ENCODE measurements at places on chromosomes 6 and 20.
A peak's percentile ranks its signal among the peaks of the same experiment; 100 is the strongest.

DNA sequence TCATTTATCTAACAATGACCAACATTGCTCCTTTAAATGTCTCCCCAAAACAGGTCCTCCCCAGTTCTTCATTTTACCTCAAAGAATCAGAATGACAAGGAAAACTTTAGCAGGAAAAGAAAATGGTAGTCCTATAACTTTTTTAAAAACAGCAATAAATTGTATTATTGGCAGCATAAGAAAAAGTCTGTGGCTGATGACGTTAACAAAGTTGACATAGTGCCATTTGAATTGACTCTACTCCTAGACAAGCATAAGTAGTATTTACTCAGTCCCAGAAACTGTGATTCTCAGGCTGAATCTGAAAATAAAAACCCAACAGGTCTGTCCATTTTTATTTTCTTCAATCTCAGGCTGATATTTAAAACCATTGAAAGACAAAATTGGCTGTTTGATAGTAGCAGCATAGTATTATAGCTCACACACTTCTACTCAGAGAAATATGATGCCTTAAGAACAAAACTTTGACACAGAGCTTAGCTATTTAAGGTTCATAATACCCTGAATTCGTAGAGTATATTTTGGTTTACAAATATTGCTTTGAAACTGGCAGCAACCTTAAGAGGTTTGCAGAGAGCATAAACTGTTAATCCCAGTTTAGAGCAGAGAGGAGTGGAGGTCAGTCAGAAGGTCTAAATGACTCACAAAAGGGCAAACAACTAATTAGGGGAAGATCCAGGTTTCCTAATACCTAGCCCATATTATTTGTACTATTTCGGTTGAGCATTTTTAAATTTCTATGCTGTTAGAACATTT is 35.0 kb upstream of the TENT5A start:
- DNase-seq: no peak

- DNase-seq: no peak
These were observed 72.6 kb upstream of the THBS2 start for GRCh38 chr6:169326067-169326799.

- DNase-seq: no peak
These were observed 35.8 kb downstream of the ZBTB9 start for GRCh38 chr6:33490198-33490597.

GRCh38 chr6:151493804-151494234 is at the start of gene CCDC170:
Gene CCDC170, plus strand, starts transcription at chr6:151494017. Its CDS starts 112 bp downstream, at chr6:151494129.
- peak; percentile 34 for DNase-seq

DNA sequence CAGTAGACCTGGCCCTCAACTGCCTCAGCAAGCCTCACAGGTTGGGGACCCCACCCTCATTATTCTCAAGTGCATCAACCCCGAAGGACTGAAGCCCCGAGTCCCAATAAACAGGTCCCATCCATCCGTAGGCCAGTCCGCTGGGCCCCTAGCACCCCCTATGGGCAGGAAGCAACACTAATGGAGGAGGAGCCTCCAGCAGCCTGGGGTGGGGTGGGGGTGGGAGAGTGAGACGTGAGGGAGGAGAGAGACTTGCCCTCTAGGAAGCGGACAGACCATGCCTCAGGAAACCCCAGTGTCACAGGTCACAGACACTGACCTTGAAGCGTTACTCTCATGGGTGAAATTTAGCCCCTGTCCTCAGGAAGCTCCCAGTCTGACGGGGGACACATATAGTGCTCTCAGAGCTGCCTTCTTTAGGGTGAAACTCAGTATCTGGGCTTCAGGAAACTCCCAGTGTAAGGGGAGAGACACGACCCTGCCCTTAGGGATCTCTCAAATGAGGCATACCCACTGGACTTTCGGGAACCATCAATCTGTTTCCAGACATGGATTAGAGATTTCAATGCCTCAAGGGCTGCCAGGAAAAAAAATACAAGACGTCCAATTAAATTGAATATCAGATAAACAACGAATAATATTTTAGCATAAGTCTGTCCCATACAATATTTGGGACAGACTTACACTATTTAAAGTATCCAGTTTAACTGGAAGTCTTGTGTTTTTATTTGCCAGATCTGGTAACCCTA is 125.8 kb downstream of the MRPL14 start:
- DNase-seq: no peak

DNA sequence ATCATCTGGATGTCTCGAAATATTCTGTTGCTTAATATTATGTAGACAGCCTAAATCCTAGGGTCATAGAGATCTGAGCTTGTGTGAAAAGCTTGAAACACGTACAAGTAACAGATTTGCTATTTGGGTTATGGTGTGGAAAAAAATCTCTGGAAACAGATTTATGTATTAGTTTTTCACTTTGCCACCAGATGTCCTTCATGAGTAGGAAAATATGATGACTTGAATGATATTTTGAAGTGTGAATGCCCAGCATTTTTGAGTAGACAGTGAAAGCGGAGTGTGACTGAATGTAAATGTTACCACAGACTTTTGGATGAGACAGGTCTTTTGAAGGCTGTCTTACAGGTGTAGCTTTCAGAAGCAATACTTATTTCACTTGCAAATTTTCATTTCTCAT is 4.2 kb upstream of the BMP6 start:
- peak; percentile 51 for DNase-seq

DNA sequence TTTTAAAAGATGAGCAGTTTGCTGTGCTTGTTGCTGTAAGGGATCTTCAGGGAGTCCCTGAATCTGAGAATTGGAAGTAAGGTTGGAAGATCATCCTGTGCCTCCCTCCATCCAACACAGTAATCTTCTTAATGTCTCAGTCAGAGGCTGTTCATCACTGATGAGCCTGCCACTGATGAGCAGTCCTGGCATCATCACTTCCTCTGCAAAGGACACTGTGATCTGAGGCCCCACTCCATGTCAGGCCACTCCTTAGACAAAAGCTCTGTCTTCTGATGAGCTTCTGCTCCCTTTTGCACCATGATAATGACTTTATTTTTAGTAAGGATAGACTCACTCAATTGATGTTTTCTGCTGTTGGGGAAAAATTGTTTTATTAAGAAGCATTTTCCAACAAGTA is 121.0 kb downstream of the UST start:
- DNase-seq: no peak

DNA sequence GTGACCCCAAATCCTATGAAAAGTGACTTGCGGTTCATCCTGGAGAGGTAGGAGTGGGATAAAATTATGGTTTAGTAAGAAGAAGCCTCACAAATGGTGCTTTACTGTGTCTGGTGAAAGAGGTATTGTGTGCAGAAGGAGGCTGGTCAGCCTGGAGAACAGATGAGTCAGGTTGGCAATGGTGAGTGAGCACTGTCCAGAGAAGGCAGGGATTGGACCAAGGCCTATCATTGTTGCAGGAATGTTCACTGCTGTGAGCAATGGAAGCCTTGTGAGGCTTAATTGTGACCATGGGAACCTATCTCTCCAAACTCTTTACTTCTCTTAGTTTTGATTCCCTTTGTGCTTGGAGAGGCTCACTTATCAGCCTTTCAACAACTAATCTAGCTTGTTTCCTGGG is 89.0 kb upstream of the KCNK16 start:
- DNase-seq: no peak

DNA sequence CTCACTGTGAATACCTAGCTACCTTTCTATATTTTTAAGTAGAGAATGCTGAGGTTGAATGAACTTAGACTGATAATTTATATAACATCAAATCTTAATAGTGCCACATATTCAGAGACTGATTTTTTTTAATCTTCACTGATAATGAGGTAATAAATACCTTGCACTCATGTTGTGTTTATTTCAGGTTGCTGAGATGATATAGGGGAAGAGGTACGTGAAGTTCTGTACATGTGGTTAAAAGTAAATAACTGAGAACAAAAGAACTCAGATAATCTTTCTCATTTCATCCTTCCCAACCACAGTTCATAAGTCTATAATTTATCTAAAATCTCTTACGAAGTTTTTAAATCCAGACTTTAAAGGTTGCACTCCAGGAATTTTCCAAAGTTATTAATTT is 6.4 kb downstream of the NHSL1 start:
- no peak for DNase-seq

GRCh38 chr20:63361519-63362435 is 628 bp upstream of the CHRNA4 start:
- no peak for DNase-seq

DNA sequence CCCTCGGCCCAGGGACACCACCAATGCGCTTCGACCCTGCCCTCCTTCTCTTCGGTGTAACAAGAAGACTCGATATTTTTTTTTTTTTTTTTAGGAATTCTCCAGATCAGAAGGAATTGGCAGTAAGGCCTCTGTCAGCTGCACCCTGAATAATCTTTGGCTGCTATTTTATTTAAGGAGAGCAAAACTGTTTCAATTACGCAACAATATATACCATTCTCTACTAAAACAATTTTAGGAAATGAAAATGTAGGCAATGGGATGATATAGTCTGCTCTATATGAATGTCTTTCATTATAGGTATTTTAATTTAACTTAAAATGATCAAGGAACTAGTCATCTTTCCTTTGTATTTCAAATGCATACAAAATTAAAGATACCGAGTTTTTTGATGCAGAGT is 13.3 kb downstream of the ZCCHC3 start:
- DNase-seq: no peak

DNA sequence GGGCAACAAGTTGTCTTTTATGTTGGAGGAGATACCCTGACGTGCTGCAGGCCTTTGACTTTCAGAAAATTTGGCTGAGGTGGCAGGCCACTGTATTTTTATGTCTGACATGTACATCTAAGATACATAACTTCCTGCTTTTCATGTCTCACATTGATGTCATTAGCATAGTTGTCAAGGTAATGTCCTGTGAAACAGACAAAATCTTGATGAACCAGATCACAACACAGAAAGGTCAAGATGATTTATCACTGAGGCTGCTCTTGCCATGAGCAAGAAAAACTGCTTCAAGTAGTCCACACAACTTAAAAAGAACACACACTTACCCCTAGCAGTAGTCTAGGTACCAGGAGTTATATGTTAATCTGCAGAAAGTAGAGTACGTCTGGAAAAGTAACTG is 50.2 kb upstream of the GNRH2 start:
- no peak for DNase-seq

DNA sequence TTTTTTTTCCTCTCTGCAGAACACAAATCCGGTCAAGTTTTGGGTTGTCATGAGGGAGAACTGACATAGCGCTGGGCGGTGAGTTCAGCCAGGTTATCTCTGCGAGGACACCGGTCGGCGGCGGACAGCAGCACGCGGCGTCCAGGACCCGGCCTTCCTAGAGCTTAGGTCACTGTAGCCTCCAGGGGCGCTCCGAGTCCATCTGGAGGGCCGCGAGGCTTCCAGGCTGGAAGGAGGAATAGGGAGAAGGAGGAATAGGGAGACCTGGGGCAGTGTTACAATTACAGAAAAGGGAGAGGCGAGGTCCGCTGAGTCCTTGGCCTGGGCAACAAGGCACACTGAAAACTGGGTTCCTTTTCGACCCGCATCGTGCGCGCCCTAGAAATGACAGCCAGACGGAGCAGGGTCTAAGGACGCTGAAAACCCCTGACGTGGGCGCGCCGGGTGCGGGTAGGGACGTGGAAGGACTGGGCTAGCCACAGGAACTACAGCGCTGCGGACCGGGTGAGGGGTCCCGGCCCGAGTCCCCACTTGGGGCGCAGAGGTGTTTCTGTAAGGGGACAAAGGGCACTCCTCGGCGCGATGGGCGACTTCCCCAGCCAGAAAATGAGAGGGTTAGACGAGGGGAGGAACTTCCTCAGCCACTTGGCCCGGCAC is 536 bp upstream of the FNDC1 start:
- DNase-seq: no peak

GRCh38 chr20:5214826-5215225 is 88.0 kb downstream of the CDS2 start:
- DNase-seq: no peak

GRCh38 chr6:89100114-89100513 is 17.8 kb downstream of the SRSF12 start:
- DNase-seq: no peak

- DNase-seq: no peak
These were observed 145.3 kb upstream of the STXBP5 start for GRCh38 chr6:147058786-147059385.

DNA sequence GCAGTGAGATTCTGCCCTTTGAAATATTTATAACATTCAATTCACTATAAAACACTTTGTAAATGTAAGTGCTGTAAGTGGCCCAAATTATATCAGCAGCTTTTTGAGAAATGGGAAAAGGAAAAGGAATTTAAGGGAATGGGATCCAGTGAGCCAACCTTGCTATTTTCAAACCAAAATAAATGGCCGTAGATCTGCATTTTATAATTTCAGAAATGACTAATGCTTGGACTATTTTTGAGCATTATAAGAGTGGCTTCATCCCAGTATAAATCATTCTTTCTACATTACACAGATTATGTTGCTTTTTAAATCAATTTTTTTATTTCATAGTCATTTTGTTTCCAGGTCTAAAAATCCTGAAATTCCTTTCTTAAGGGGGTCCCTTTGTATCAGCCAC is 49.2 kb downstream of the ANKRD6 start:
- DNase-seq: no peak

- no peak for DNase-seq
These were observed 914 bp upstream of the VAPB start for GRCh38 chr20:58388028-58388601.

- DNase-seq: no peak
These were observed 2.9 kb upstream of the PKIG start for GRCh38 chr20:44579313-44580081.

GRCh38 chr6:11224252-11224965 is 8.1 kb downstream of the NEDD9 start:
- no peak for DNase-seq

- DNase-seq: peak; percentile 7
These were observed 62.1 kb downstream of the BMP2 start for GRCh38 chr20:6829510-6830116.

DNA sequence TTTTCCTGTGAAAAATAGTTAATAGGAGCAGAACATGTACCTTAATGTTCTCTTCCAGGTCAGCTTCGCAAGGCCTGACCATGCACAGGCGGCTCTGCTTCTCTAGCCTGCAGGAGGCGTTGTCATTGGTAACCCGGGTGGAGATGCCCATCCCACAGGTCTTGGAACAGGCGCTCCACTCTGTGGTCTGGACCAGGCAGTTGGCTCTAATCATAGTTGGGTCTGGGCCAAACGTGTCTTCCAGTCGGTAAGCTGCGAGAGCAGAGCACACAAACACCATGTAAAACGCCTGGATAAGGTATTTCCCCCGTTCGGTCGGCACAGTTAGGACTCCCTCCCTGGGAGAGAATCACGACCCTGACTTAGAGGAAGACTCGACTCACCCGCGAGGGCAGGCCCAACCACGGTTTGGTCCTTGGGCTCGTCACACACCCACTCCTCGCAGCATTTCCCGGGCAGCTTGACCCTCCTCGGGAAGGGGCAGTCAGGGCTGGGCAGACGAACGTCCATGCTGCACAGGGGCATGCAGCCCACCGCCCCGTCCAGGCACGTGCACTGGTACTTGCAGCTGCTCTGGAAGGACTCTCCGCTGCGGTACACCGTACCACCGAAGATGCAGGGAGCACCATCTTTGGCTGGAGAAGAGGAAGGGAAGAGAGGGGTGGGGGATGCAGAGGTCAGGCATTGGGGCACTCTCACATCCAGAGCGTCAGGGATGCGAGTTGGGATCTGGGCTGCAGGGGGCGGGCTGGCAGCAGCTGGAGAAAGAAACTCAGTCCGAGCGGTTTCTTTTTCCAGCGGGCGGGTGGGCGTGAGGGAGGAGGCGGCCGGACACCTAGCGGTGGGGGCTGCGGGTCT is 1.0 kb downstream of the CCN2 start:
- no peak for DNase-seq

All from AML-193 (cell line).